ENCODE measurements at places on chromosomes 12 and 14.

DNA sequence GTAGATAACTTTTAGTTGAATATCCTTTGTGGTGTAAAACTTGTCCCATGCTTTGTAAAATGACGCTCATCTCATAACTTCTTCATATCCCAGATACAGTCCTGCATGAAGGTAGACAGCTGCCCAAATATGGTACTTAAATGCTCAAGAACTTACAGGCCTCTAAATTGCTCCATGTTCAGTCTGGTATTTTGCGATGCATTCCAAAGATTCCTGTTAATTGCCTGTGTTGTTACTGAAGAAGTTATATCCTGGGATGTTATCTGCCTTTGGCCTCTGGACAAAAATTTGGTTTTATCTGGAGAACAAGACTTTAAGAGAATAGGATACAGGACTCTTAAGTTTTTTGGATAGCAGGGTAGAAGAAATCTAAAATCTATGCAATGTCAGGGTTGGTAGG lies 473.0 kb downstream of the PCNX1 start:
- DNase-seq = no peak

DNA sequence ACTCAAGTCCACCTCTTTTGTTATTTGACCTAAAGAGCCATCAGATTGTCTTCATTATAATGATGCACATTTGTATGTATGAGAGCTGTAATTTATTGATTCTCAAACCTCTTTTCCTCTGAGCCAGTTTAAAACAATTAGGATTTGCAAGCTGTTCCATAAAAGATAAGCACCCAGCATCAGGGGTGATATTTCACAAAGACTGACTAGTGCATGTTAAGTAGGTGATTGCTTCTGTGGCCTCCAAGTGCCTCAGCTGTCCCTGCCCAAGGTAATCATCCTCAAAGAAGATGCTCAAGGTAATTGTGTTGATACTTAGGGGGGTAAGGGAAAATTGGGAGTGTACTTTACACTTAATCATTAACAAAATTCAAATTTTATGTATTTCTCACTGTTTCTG lies 18.2 kb downstream of the CEP128 start:
- no peak for DNase-seq

DNA sequence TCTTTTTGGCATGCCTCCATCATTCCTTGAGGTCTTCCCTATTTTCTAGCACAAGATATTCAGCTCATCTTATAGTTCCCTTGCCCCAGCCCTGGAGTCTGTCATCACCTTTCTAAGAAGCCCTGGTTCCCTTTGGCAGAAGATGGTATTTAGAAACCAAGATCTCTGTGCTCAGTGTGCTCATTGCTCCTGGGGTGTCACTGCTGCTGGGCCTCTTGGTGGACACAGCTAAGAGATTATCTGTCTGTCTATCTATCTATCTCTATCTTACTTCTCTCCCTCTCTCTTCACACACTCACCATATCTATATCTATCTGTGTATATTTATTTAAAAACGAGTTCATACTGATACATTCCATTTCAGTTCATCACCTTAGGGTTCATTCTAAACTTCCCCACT lies 67.2 kb downstream of the DAO start:
- no peak for DNase-seq

DNA sequence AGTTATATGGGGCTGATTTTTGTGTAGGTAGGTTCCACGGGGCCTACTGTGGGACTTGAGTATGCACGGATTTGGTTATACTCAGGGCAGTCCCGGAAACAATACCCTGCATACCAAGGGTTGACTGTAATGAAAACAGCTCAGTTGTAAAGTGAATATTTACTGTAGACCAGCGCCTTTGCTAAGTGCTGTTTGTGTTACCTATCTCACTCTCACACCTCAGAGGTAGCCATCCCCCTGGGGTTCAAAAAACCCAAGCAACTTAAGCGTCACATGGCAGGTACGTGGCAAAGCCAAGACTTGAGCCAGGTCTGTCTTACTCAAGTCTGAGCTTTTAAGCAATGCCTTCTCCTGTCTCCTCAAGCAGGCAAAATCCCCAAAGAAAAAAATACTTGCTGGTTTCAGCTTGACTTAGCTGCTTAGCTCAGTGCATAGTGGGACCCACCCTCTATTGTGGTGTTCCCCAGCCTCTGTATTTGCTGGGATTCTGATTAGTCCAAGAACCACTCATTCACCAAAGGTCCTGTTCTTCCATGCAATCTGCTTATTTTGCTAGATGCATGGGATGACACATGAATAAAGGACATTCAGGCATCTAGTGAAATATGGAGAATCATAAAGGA lies 34.2 kb upstream of the STRN3 start:
- no peak for DNase-seq

DNA sequence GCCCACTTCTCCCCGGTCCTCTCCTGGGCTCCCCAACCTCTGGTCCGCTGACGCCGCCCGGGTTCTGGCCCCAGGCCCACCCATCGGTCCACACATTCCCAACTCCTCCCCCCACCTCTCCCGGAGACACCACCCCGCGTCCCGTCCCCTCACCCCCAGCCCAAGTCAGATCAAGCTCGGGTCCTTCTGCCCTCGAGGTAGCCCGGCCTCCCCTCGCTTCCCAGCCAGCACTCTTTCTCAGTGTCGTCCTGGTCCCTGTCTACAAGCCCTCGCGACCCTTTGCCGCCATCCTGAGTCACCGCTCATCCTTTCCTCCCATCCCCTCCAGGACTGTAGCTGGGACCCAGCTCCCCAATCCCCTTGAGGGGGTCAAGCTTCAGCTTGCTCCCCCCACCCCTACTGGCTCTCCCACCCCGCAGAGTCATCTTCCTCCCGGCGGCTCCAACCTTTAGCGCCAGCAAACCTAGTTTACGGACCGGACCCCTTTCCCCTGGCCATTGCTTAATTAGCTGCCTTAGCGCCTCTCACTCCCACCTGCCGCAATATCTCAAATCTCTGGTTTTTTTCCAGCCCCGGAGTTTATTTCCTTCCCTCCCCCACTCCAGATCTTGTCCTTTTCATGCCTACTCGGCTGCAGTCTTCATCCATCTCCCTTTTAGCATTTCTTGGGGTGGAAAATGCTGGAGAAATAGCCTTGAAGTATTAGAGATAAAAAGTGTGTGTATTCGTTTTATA lies 1.1 kb downstream of the PPP4R4 start:
- DNase-seq = no peak

Data from stimulated activated CD4-positive, alpha-beta T cell treated with anti-CD3 and anti-CD28 coated beads, TNF-alpha, amount 100 ng/mL, for 48 hours (primary cell).